T-helper 17 cell (primary cell): ENCODE measurements at places on chromosomes 7 and 10. TPM values are rescaled to one million over a fixed set of nuclear protein-coding genes. Genes with fewer than 3 reads are reported as not detected.

HILPDA gene
- total RNA-seq = 1.1 TPM

EVX1 gene
- total RNA-seq = not detected

VGF gene
- not detected for total RNA-seq

BTBD16 gene
- total RNA-seq = not detected

KEL gene
- total RNA-seq = 0.52 TPM

ZNF282 gene
- 24.4 TPM for total RNA-seq

FZD8 gene
- 2.0 TPM for total RNA-seq

CHST12 gene
- 18.7 TPM for total RNA-seq

IL2RA gene
- 51.7 TPM for total RNA-seq

RAPGEF5 gene
- 0.10 TPM for total RNA-seq

CEP41 gene
- total RNA-seq = 3.2 TPM

NT5C3A gene
- total RNA-seq = 36.5 TPM

DEPP1 gene
- 0.27 TPM for total RNA-seq

PAPOLB gene
- total RNA-seq = not detected

SYNPO2L gene
- total RNA-seq = 0.08 TPM

CLRN3 gene
- total RNA-seq = not detected

TRIM74 gene
- total RNA-seq = 1.1 TPM

IL6 gene
- total RNA-seq = 0.57 TPM

KCNH2 gene
- 5.6 TPM for total RNA-seq

TMEM229A gene
- total RNA-seq = not detected

PRLHR gene
- not detected for total RNA-seq

PNLIPRP2 gene
- total RNA-seq = not detected

SEMA3C gene
- total RNA-seq = 0.62 TPM

SUGCT gene
- 0.68 TPM for total RNA-seq

ATP5MK gene
- total RNA-seq = 136 TPM

FIS1 gene
- total RNA-seq = 90.7 TPM

GALNT17 gene
- total RNA-seq = not detected

GIGYF1 gene
- 70.3 TPM for total RNA-seq

SLC26A5 gene
- total RNA-seq = not detected

ADCYAP1R1 gene
- total RNA-seq = not detected

TLX1 gene
- not detected for total RNA-seq

TMEM184A gene
- total RNA-seq = not detected

TBX20 gene
- not detected for total RNA-seq

ITPRID1 gene
- total RNA-seq = not detected

CRYGN gene
- total RNA-seq = not detected

CLDN12 gene
- total RNA-seq = 4.1 TPM

PLXDC2 gene
- total RNA-seq = 3.0 TPM

CAMK2B gene
- 0.31 TPM for total RNA-seq

CXCL12 gene
- not detected for total RNA-seq

PRSS2 gene
- not detected for total RNA-seq

C10orf67 gene
- 0.26 TPM for total RNA-seq
